ENCODE measurements at places on chromosomes 16 and 17.
A peak's percentile ranks its signal among the peaks of the same experiment; 100 is the strongest.

DNA sequence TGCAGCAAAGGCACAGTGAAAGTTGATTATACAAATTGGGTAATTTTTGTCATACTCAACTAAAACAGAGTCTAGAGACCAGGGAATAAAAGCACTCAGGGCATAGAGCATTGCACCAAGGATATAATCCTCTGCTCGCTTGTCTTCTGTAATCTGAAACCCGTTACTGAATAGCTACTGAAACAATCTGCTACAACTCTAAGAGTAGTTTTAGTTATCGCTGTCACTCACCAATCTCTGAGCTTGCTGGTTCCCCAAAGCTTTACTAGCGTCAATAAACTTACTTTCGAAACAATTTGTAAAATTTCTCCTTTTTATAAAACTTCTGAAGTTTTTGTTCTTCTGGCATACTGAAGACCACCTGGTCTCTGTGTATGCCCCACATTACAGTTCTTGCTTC lies 22.9 kb upstream of the SLC35G3 start:
- no peak for DNase-seq

GRCh38 chr17:37647856-37648255 lies 4.6 kb upstream of the DDX52 start:
- DNase-seq = no peak

- no peak for DNase-seq
Measured at GRCh38 chr16:638836-639235, 2.7 kb upstream of the METTL26 start.

- no peak for DNase-seq
Measured at GRCh38 chr17:67855504-67856324, 30.4 kb downstream of the BPTF start.

GRCh38 chr16:56330476-56330875 lies 94.9 kb downstream of the AMFR start:
- no peak for DNase-seq

DNA sequence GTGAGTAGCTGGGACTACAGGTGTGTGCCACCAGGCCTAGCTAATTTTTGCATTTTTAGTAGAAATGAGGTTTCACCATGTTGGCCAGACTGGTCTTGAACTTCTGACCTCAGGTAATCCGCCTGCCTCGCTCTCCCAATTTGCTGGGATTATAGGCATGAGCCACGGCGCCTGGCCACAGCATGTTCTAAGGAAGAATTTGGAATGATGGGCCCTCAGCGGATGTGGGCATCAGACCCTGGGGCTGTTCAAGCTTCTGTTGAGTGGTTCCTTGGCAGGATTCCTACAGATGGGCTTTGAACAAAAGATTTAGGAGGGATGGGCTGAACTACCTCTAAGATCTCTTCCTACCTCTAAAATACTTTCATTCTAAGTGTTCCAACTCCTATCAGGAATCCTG lies 4.1 kb downstream of the PRPSAP2 start:
- no peak for DNase-seq

GRCh38 chr17:39761861-39762496 lies 24.2 kb downstream of the GRB7 start:
- DNase-seq = no peak

DNA sequence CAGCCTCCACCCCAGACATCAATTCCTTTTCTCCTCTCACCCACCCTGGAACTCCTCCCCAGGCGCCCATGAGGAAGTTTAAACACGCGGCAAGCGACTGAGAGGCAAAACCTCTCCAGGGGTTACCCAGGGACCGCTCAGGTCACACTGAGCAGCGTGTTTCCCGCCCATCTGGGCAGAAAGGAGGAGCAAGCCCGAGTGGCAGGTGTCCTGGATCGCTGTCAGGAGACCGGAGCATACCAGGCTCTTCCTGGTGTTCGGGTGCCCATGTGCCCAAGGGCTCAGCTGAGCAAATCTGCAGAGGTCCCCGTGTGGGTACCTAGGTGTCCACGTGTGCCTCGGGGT lies 491 bp downstream of the SLC25A19 start:
- peak; percentile 68 for DNase-seq

DNA sequence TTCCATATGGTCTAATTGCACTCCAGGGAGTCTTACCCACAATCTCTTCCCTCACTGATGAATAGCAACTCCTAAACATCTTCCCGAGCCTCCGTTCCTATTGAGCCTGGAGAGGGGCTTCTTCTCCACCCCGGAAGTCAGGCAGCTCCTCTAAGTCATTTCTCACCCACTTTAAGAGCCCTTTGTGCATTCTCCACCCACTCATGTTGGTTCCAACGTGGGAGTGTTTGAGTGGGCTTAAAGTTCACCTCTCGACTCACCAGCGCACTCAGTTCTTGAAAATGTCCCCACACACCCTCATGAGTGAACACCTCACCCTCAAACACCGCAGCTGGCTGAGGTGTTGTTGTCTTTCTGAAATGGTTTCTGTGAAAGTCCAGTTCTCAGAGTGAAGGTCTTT lies 67.6 kb downstream of the TMEM114 start:
- DNase-seq = no peak

- peak; percentile 89 for DNase-seq
Measured at GRCh38 chr17:2239882-2240430, 63.6 kb downstream of the SMG6 start.

DNA sequence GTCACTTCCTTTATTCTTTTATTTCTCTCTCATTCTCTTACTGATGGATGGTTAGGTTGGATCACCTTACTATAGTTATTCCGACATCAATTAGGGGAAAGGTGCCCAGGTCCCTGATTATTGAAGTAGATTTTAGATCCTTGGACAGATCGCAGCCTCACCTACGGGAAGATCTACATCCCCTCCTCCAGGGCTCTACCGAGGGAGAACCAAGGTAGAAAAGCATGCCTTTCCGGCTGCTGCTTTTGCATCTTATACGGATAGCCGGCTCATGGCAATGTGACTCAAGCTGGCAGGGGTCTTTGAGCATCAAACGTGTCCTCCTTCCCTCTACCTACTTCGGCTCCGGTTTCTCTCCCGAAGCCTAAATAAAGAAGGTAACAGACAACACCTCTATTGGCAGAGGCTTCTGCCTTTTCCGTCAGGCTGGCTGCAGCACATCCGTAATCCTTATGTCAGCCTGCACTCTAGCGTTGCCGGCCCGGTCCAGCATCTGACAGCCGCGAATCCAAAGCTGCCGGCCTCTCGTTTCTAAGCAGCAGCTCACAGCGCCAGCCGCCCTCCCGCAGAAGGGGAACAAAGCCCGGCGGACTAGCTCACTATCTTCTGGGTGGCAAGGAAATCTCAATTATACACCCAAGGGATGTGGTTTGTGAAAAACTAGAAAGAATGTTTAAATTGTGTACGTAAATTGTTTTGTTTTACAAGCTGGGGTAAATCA lies 46.9 kb downstream of the IRX6 start:
- peak; percentile 85 for DNase-seq

DNA sequence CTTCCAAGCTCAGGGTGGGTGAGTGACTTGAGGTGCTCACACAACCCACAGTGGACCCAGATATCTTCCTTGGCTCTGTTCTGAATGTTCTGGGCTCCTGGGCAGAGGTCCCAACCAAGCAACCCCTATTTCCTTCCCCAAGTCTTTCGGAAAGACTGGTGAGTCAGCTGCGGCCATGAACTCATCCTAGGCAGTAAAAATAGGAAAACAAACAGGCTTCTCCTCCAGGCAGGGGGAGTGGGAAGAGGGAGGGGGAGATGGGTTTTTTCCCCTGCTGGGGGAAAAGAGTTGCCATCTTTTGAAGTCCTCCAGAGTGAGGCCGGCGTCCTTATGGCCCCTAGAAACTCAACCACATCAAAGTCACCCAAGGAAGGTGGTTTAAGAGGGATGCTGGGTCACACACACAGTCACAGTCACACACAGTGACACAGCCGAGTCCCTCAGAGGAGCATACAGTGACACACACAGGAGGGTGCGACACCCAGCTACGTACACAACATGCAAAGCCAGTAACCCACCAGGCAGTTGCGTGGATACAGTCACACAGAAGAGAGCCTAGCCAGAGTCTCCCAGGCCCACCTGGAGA lies 16.0 kb upstream of the DLX4 start:
- DNase-seq = no peak

GRCh38 chr16:87610026-87610425 lies 7.7 kb downstream of the JPH3 start:
- DNase-seq = no peak

GRCh38 chr17:68861602-68862001 lies 93.6 kb downstream of the ABCA8 start:
- no peak for DNase-seq

DNA sequence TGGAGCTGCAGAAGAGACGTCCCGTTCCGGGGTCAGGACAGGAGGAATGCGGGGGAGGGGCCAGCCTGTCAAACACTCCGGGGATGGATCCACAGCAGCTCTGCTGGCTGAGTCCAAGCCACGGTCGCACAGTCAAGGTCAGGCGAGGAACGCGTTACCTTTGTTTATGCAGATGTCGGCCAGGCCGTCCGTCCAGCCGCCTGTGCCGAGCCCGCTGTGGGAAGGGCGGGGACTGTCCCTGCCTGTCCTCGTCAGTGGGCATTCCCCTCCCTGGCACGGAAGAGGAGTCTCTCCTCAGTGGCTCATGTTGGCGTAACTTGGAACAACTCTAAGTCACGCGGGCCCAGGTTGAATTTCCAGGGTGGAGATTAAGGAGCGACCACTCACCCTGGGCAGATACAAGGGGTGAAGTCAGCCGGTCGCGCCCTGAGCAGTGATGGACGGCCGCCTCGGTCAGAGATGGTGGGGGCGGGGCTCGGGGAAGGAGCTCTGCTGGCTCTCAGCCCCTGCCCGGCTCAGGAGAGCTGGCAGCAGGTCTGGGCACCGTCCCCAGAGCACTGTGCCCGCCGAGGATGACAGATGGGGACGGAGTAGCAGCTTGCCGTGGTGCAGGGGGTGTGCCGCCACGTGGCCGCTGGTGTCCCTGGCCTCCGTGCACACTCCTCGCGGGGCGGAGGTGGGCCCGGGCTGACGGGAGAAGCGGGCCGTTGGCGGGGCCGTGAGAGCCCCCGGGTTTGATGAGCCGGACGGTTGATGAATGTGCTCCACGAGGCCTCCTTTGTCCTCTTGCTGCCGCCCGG lies 7.3 kb downstream of the CACNA1H start:
- no peak for DNase-seq

DNA sequence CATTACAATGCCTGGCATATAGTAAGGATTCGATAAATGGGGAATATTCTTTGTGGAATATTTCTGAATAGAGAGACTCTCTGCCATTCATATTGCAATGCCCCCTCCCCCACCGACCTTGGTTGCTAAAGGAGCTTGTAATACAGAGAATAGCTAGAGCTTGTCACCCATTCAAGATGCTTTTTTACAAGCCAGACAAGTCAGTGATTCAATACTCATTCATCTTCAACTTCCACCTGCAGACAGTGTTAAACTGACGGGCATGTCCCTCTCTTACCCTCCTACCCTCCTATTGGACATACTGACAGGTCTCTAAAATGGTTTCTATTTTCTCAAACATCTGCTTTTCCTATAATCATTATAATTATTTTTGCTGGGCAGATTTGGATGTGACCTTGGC lies 257.4 kb downstream of the KCNJ2 start:
- no peak for DNase-seq

- no peak for DNase-seq
Measured at GRCh38 chr17:30368912-30369720, 9.6 kb upstream of the CPD start.

- DNase-seq = no peak
Measured at GRCh38 chr16:68275611-68276191, 11.4 kb downstream of the SLC7A6 start.

DNA sequence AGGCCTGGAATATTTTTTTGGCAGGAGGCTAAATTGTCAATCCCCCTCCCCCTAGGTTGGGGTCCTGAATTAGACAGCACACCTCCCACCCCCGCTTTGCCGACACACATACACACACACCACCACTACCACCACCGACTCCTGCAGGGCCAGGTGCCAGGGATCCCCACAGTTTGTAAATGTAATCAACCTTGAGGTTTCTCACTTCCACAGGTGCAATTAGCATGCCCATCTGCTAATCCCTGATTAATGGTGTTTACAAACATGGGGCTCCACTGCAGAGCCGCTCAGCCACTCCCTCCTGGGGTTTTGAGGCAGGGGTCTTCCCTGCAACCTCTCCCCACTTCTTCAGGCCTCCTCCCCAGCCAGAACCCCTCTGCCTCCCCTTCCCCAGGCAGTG lies 11.8 kb downstream of the MRM1 start:
- DNase-seq = no peak

DNA sequence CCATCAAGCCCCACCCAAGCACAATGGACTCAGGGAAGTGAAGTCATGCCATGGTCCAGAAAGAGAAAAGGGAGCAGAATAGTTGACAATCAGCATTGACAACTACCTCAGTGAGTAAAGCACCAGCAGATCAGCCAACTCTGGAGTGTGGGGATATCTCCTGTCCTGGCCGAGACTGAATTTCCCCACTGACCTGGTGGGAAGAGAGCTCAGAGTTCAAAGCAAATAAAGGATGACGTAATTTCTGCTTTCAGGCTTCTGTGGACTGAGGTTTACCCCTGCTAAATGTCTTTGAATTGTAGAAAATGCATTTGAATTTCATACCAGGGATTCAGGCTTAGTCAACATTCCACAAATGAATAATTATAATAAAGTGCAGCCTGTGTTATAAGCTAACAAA lies 152.9 kb downstream of the CBLN1 start:
- no peak for DNase-seq

- no peak for DNase-seq
Measured at GRCh38 chr17:27906623-27907022, 13.5 kb upstream of the LYRM9 start.

DNA sequence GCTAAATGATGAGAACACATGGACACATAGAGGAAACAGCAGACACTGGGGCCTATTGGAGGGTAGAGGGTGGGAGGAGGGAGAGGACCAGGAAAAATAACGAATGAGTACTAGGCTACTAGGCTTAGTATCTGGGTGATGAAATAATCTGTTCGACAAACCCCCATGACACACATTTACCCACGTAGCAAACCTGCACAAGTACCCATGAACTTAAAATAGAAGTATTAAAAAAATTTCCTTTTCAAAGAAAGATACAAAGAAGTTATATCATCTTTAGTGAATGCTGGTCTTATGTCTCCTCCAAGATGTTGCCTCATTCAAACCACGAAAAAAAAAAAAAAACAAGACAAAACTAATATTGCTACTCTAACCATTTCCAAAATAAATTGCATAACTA lies 31.7 kb downstream of the MBTD1 start:
- DNase-seq = no peak

DNA sequence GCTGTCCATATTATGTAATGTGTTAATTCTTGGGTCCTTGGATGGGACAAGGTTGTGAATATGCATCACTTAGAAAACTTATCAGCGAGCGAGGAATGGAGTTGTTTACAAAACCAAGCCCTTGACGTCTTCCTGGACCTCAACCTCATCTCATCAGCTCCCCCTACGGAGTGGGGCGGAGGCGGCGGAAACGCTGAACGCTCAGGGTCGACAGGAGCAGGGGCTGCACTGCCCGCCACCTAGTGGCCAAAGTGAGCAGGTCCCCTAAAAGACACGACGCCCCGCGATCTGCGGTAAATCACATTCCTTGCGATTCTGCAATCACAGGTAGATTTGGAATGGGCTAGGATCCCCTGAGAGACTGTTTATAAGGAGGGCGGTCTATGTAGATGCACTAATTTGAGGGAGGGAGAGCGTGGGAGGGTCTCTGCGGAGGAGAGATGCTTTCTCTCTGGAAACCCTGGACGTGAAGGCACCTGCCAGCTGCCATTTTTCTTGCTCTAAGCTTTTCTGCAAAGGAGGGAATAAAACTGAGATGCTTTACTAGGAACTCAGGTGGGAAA lies 5.4 kb upstream of the ICAM2 start:
- DNase-seq = peak; percentile 87

All from aorta (tissue), 5 donors.